Aorta (tissue), 5 donors: ENCODE measurements at places on chromosomes 1 and 21. TPM values are rescaled to one million over a fixed set of nuclear protein-coding genes. Genes with fewer than 3 reads are reported as not detected.

The TMEM61 gene
- 5.6 TPM for total RNA-seq

The QSOX1 gene
- 95.1 TPM for total RNA-seq

The MAP3K7CL gene
- 33.0 TPM for total RNA-seq

The GJA9 gene
- total RNA-seq, result not detected

The SPATA45 gene
- not detected for total RNA-seq

The COA7 gene
- total RNA-seq, result 10.5 TPM

The GJA8 gene
- not detected for total RNA-seq

The DSCAM gene
- total RNA-seq, result not detected

The TRIM33 gene
- 39.3 TPM for total RNA-seq

The UTS2 gene
- total RNA-seq, result 0.27 TPM

The NLRP3 gene
- total RNA-seq, result 7.1 TPM

The SPATA21 gene
- not detected for total RNA-seq

The CFAP141 gene
- total RNA-seq, result not detected

The TRIM46 gene
- 1.6 TPM for total RNA-seq

The FAM167B gene
- 11.8 TPM for total RNA-seq

The BSND gene
- total RNA-seq, result not detected
